D341Med (cell line): ENCODE measurements at places on chromosomes 5 and 9.

GRCh38 chr9:127492616-127493015 lies 41.3 kb downstream of the LRSAM1 start:
- no peak for DNase-seq

- no peak for DNase-seq
Observed at GRCh38 chr9:115551396-115551795, 433.4 kb upstream of the TNC start.

GRCh38 chr9:97985058-97985861 lies 2.1 kb downstream of the ANP32B start:
- no peak for DNase-seq

DNA sequence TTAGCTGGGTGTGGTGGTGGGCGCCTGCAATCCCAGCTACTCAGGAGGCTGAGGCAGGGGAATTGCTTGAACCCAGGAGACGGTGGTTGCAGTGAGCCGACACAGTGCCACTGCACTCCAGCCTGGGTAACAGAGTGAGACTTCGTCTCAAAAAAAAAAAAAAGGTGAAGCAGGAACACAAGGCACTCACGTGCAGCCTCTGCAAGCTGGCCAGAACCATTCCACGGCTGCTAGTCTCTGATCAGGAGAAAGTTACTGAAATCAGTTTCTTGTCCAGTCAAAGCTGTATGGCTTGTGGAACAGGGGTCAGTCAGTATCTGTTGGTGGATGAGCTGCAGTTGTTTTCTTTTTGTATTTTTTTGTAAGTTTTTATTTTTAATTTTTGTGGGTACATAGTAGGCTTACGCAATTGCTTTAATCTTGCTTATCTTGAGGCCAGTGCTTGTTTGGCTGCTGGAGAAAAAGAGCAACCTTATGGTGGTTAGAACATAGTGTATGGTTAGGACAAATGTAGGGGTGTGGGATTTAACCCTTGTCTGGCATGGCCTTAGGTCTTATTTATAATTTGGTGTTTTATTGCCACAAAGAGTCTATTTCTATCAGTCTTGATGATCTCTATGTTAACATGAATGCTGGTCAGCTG lies 32.7 kb upstream of the GTF2H2C start:
- no peak for DNase-seq

DNA sequence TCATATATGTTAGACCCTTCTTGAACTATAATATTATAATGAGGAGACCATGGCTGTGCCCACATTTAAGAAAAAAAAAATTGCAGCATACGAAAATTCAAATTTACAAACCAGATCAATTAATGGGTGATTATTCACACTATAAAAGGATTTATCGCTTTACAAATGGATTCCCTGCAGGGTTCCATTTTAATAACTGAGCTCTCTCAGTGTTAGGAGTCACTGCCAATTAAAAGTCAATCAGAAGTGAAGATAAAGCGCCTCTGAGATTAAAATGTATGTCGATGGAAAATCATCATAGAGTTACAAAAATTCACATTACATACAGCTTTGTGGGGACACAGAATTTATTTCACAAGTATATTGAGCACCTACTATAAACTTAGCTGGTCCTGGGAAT lies 66.6 kb upstream of the SMARCA2 start:
- no peak for DNase-seq

DNA sequence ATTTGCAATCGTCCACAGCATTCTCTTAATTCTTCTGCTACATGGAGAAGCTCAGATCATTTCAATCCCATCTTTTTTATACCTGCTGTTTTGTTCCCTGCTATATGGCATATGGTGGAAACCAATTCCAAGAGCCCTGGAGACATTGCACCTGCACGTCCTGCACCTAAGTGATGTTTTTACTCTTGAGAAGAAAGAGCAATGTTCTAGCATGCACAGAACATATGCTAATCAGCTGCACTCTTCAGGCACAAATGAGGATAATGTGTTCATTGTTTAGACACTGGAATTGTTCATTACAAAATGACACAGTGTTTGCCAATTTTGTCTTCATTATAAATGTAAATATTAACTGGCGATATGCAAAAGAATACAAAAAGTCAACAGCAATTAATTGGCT lies 935.8 kb downstream of the TLE4 start:
- no peak for DNase-seq

DNA sequence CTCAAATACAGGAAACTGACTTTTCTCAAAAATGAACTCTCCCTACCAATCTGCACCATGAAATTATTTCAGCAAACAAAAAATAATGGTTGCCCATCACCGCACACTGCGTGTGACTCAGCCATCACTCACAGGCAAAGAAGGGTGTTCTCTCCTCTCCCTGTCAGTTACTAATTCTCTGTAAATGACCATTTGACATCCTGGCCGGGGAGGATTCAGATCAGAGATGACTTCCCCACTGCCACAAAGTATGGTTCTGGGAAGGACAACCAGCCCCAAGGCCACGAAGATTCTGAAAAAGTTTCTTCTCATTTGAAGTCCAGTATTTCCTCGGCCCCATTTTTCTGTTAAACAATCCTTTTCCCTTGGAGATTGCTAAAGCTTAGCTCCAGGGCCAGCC lies 199.4 kb downstream of the AUH start:
- DNase-seq = no peak
